Fibroblast of villous mesenchyme (primary cell): ENCODE measurements at places on chromosomes 12 and 14. TPM values are rescaled to one million over a fixed set of nuclear protein-coding genes. Genes with fewer than 3 reads are reported as not detected.

The DTD2 gene
- total RNA-seq = 46.7 and 68.2 TPM in 2 replicates

The PDZRN4 gene
- not detected in 2 replicates for total RNA-seq

The HNF1A gene
- total RNA-seq = not detected in 2 replicates

The CDKN3 gene
- total RNA-seq = 35.8 and 42.7 TPM in 2 replicates

The KRT74 gene
- total RNA-seq = not detected in 2 replicates

The BLOC1S1 gene
- total RNA-seq = 36.3 and 54.4 TPM in 2 replicates

The LBHD2 gene
- not detected in 2 replicates for total RNA-seq

GRCh38 chr12:93699271-93700145 is 22.3 kb downstream of the CRADD start:
- DNase-seq = peak; percentile 68

DNA sequence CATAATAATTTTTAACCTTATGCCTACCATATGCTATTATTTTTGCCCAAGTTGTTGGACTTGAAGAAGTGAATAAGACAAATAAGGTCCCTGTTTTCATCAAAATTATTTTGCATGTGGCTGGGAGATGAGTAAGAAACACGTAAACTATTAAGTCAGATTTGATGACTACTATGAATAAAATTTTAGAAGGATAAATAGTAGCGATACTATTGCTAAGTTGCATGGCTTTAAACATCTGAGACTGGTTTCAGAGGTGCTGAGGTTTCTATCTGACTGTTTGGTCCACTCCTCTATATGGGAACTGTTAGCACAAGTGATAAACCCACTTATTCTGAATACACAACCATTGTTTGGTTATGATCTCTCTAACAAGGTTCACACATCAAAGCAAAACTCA is 674.3 kb upstream of the MDGA2 start:
- DNase-seq = no peak

- DNase-seq = no peak
Measured at GRCh38 chr12:131603106-131603938, 107.6 kb upstream of the SFSWAP start.

DNA sequence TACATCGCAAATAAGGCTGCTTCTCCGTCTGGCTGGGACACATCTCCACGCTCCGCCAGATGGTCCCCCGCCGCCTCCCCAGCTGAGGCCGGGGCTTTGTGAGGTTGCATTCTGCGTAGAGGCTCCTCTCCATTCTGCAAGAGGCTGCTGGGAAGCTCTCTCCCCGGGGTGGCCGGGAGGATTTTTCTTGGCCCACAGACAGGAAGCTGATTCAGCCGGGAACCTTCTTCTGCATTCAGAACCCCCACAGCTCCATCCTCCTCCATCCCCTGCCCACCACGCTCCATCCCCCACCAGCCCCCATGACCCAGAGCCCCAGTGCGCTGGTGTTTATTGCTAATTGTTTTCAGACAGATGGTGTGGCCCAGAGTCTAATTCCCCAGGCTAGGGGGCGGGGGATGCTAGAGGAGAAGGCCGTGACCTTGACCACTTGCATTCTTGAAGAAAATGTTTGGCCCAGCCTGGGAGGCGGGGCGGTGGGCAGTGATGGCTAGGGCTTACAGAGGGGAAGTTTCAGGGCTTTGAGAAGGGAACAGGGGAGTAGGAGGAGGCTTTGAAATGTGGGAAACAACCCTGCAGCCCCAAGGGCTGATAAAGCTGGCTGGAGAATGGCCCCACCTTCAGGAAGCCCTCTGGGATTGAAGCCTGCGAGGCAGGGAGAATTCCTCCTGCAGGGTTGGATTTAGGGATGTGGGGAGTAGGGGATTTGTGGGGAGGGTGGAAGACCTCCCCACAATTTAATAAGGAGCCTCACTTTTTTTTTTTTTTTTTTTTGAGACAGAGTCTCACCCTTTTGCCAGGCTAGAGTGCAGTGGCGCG is 88.5 kb upstream of the NCOR2 start:
- peak; percentile 95 for DNase-seq

DNA sequence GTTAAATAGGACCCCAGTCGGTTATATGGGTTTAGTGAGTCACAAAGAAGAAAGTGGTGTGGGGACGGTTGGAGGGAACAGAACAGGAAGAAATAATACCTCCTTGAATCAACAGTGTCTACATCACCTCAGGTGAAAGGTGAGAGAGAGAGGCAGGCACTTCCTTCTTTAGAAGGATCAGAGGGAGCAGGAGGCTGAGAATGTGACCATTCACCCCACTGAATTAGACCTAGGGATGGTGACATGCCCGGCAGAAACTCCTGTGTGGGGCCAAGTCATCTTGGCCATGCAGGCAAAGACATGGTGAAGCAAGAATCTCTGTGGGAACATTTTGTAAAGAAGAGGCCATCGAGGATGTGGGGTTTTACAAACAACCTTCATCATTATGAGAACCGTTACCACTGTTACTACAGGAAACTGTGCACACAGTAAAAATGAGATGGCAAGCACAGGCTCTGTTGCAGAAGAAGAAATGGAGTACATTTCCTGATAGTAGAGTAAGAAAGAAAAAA is 1196.9 kb downstream of the VRK1 start:
- DNase-seq = no peak

GRCh38 chr12:76726626-76727025 is 37.3 kb upstream of the ZDHHC17 start:
- DNase-seq = no peak

GRCh38 chr12:96112733-96113132 is 77.3 kb upstream of the LTA4H start:
- no peak for DNase-seq

DNA sequence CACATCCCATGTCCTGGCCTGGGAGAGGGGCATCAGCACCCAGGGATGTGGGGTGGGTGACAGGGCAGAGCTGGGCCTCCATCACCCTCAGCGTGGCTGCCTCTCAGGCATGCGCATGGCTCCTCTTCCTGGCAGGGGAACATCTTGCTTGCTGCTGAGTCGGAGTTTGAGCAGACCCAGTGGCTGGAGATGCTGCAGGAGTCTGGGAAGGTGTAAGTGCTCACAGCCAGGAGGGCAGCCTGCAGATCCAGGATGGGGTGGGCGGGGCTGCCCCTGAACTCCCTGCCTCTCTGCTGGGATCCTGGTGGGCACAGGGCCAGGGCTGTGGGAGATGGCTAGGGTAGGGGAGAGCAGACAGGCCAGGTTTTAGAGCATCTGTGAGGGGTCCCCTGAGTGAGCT is 16.2 kb downstream of the PLEKHD1 start:
- no peak for DNase-seq

DNA sequence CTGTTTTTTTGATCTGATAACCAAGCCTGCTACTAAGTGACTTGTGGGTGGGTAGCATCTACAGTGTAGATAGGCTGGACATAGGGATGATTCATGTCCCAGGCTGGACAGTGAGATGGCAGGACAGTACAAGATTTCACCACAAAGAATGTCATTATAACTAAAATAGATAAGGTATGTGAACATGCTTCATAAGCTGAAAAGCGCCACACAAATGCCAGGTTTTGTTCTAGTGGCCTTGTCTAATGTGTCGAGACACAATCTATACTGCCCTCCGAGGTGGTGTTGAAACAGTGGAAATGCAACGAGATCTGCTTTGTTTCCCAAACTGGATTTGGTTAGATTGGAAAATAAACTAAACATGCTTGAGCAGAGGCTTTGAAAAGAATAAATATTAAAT is 4.4 kb downstream of the LGALS3 start:
- no peak for DNase-seq

- DNase-seq = no peak
Measured at GRCh38 chr12:93000026-93000425, 70.9 kb upstream of the EEA1 start.

DNA sequence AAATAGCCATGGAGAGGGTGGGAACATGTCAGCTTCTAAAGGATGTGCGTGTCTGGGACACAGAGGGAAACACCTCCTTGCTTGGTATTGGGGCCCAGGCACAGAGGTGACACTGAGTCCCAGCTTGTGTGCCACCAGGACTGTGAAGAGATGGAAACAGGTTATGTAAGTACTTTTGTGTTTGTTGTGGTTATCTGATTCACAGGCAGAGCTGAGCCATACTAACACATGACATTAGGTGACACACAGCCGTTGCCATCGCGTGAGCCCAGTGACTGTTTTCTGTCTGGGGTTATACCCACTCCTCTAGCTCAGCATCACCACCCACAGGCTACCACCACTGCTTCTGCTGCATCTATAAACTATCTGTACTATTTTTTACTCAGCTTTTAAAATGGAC is 12.1 kb upstream of the FLVCR2 start:
- no peak for DNase-seq

DNA sequence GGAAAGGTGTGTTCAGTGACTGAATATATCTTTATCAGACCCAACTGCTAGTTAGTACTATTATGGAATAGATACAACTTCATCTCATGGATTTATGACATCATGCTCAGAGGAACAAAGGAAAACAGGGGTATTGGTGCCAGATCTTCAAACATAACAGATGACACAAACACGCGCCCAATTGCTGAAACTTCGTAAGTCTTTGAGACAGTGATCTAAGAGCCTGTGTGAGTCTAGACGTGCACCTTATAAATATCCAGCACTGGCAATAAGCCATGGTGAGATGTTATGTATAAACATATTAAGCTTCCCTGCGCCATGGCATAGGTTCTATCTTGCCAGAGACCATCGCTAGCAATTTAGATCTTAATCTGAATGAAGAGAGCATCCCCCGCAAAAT is 42.2 kb upstream of the NR2C1 start:
- DNase-seq = peak; percentile 56

- no peak for DNase-seq
Measured at GRCh38 chr12:92076101-92076500, 69.5 kb downstream of the BTG1 start.

DNA sequence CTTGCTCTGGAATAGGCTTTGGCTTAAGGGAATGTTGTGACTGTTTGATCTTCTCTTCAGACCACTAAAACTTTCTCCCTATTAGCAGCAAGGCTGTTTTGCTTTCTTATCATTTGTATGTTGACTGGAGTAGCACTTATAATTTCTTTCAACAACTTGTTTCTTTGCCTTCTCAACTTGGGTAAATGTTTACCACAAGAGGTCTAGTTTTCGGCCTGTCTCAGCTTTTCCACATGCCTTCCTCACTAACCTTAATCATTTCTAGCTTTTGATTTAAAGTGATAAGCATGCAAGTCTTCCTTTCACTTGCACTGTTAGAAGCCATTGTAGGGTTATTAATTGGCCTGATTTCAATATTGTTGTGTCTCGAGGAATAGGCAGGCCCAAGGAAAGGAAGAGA is 126.7 kb upstream of the AEBP2 start:
- DNase-seq = no peak

DNA sequence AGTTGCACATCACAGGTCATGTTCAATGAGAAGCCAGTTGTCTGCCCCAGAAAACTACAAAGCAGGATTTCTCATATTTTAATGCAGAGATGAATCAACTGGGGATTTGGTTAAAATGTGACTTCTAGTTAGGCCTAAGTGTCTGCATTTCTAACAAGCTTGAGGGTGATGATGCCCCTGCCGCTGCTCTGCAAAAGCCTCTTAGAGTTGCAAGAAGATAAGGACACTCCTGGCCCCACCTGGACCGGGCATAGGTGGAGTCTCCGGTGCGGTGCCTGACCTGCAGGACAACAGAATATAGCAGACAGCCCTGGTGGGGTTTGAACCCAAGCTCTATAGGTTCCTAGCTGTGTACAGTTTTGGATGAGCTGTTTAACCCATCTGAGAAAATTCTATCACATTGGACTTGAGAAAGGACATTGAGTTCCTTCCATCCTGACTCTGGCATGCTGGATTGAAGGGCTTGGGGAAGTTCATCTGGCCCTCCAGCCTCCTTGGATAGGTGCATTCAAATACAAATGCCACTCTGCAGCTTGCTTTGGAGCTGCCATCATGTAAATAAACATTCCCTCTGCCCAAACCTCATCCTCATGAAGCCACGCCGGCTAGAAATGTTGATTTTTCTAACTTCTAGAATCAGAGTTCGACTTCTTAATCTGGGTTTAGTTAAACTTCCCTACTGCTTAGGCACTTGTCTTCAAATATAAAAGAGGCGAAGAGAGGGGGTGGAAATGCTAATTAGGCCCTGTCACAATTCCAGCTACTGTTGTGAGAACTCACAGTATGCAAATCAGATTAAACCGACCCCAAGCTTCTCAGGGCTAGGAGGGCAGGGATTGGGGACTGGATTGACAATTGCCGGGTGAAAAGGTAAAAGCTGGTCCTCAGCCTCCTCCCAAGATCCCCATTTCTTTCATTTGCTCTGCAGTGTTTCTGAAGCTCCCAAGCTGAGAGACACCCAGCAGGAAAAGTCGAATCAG is 1225.6 kb downstream of the VRK1 start:
- DNase-seq = no peak

GRCh38 chr12:91781114-91781513 is 364.5 kb downstream of the BTG1 start:
- peak; percentile 20 for DNase-seq

DNA sequence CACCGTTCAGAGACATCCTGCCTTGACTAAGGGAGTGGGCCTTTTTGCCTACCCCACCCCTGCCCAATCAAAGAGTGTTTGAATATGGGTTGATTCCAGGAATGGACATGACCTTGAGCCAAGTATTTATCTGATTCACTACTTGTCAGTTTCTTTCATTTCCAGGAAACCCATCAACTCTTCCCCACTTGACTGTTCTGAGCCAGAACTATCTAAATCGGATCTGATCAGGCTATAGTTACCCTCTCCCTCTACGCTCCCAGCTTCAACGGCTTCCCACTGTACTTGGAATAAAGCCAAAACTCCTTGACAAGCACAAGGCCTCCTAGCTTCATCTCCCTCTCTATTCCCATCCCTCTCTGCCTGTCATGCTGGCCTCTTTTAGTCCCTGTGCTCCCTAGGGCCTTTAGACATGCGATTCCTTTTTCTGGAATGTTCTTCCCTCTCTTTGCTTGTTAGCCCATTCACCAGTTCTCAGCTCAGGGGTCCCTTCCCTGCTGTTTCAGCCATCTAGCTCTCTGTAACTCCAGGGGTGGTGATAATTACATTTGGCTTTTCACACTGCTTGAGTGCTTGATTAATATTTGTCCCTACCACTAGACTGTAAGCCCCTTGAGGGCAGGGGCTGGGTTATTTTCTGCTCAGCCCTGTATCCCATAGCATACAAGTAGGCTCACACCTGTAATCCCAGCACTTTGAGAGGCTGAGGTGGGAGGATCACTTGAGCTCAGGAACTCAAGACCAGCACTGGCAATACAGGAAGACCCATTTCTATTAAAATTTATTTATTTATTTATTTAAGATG is 5.5 kb upstream of the ITPK1 start:
- DNase-seq = no peak

GRCh38 chr14:74685921-74686678 is 26.8 kb downstream of the AREL1 start:
- no peak for DNase-seq

DNA sequence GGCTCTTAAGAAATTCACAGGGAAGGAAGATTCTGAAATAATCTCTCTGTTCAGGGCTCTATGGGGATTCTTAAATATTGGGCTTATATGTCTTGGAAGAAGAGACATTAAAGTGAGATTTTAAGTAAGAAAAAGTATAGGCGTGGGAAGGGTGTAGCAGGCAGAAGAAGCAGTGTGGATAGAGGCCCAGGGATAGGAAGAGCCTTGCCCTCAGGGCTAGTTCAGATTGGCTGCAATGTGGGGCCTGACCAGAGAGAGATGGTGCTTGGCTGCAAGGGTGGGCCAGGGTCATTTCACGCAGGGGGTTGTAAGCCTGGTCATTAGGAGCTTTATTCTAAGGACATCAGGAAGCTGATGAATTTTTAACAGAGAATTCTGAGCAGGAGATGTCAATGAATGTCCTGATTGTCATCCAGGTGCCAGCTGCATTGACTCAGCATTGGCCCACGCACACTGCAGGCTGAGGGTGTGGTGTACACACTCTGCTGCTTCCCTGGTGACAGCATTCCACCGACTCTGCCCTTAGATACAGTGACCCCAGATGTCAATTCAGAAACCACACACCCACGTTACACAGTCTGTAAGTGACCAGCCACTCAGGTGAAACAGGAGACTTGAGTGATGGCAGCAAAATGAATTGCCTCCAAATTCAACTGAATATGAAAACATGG is 582.5 kb downstream of the NRXN3 start:
- no peak for DNase-seq
